Stimulated activated CD4-positive, alpha-beta T cell treated with anti-CD3 and anti-CD28 coated beads, Interleukin-1b, Interleukin-23, amount 100 ng/mL, for 1 hour (primary cell): ENCODE measurements at places on chromosomes 6 and 20.

- no peak for DNase-seq
Observed at GRCh38 chr6:152232501-152233151, 404.5 kb downstream of the SYNE1 start.

DNA sequence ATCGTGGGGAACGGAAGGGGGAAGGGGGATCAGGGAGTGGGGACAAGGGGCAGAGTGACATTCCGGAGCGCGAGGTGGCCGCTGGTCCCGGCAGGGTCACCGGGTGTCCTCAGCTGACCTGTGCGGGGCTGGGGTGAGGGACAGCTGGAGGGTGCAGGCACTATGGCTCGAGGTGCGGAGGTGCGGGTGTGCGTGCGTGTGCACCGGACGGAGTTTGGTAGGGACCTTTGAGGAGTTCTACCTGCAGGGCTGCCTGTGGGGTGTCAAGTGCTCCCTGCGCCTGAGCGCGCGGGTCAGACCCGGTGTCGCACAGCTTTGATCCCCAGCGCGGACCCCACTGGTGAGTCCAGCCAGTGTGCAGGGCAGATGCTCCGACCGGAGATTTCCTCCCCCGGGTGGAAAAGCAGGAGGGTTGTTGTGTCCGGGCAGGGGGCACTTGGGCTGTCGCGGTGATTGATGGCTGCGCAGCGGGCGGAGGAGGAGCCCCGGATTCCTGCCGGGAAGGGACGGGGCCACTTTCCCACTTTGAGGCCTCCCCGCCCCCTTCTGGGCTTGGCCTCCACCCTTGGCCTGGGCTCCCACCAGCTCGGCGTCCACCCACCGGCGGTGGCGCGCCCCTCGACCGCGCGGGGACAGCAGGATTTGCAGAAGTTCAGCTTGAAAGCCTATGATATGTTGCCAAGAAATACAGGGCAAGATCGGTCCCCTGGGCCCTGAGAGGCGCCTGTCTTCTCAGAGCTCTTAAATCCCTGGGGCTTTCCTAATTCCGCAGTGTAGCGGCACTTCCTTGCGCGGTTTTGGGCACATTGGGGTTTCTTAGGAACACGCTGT is 658 bp downstream of the RIN2 start:
- DNase-seq = no peak

DNA sequence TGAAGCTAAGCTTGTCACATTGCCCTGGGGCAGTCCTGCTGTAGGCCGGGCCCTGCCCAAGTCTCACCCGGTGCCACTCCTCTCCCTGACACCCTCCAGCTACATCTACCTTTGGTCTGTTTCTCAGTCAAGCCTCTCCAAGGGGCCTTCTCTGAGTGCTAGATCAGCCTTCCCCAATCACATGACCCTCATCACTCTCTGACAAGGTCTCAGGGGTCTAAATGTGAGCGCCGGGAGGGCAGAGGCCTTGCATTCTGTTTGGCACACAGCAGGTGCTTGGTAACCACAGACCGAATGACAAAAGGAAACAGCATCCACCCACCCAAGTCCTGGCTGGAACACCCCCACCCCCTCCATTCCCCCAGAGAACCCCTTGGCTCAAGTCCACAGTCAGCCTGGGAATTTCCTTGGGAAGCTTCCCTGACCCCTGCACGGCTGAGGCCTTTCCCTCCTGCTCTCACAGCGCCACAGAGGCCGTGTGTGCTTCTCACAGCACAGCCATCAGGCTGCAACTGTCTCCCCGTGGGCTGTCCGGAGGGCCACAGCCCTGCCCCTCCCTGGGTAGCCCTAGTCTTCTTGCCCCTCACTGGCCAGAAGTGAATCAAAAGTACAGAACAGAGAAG is 32.9 kb downstream of the PKIG start:
- DNase-seq = no peak

DNA sequence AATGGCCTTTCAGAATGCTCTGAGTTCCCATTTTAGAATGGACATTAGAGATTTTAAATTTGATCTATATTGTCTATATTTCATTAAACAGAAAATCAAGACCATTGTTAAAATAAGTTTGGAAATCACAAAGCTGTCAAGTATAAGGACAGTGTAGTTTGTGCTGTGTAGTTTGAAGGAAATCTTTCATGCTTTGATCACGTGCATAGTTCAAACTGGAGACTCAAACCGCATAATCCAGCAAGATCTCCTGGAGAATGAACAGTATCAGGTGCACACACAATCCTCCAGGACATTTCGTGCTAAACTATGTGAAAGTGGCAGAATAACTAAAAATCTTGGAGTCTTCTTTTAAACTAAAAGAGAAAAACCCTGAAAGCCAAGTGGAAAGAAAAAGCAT is 60.8 kb upstream of the TBXT start:
- DNase-seq = no peak

GRCh38 chr6:3912361-3913076 is 63.3 kb downstream of the FAM50B start:
- DNase-seq = no peak

DNA sequence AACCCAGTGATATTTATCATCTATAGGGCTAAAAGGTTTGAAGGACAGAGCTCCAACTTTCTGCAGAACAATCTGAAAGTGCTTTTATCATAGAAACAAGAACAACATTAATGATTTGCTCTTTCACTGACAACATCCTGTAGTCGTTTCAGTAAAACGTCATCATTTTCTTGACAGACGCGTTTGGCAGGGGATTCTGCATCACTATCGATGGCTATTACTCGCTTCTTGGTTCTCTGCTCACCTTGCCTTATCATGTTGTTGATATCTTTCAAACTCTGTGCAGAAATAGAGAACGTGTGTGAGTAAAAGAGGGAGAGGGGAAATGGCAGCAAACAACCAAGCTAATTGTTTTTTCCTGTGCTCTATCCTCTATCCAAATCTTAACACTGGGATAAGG is 47.1 kb upstream of the SAMHD1 start:
- no peak for DNase-seq

DNA sequence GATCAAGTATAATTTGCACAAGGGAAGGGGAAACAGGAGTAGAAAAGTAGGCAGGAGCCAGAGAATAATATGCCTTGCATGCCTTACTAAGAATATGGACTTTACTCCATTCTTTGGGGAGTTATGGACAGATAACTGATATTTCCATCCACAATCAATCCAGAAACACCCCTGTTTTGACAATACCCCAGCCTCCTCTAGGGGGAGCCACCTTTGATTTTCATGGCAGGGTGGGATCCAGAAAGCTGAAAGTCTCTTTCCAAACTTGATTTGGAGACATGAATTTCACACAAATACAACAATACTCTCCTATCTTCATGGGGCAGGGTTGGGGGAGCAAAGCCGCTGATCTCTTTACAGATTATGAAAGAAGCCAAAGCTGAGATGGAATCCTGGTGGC is 404.1 kb downstream of the FOXA2 start:
- no peak for DNase-seq

DNA sequence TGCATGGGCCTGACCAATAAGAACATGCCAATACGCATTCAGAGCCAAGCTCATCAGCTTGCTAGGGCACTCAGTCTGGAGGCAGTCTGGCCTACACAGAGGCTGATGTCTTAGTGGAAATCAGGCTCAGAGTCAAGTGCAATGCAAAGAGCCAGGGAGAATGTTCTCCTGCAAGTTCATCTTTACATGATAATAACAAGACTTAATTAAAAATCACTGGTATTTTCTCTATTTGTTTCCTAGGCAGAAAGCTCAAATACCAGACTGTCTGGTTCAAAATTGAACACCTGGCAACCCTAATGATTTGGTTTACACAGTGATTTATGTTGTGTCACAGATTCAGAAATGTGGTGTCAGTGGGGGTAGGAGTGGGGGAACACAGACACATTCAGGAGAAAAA is 689.3 kb upstream of the FLRT3 start:
- no peak for DNase-seq

GRCh38 chr6:13166269-13166668 is 162.1 kb downstream of the TBC1D7 start:
- DNase-seq = no peak

DNA sequence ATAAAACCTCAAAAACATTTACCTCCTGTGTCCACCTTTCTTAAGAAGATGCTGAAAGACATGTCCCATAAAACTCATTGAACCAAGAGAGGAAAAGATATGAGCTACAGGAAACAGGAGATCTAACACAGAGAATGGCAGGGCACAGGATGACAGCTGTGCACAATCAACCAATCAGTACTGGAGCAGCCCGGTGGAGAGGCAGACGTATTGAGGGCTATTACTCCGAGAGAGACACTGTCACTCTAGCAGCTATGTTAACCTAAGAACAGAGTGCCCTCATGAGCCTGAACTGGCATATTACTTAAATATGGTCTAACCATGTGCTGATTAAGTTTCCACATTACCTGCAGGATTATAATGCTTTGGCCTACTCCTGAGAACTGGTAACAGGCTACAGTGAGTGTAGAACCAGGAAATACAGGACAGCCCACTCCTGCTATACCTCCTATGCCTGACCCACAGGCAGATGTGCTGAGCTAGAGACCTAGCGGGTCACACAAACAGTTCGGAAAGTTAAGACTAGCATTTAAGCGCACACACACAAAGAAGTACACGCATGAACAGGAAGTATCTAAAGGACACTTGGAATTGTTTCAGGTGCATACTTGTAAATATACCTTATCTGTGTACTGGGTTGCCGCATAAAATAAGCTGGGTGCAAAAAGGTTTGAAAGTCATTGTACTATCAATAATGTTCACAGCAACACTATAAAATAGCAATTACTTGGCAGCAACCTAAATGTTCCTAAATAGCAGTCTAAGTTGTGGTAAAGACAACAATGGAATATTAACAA is 199.3 kb upstream of the SHLD1 start:
- DNase-seq = no peak

DNA sequence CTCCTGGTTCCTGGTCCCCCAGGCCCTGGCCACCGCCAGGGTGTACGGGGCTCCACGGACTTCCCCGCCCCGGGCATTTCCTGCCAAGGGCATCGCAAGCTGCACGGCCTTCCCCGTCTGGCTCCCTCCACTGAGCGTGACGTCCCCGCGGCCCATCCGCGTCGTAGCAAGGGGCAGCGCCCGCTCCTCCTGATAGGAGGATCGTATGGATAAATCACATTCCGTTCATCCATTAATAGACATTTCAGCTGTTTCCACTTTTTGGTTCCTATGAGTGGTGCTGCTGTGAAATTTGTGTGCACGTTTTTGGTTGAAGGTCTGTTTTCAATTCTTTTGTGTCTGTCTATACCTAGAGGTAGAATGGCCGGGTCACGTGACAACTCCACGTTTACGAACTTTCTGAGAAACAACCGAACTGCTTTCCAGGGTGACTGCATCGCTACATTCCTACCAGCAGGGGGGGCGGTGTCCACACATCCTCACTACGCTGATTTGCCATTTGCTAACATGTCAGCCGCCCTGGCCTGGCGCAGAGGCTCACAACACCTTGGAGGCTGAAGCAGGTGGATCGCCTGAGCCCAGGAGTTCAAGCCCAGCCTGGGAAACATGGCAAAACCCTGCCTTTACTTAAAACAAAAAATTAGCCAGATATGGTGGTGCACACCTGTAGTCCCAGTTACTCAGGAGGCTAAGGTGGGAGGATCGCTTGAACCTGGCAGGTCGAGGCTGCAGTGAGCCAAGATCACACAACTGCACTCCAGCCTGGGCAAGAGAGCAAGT is 37.7 kb downstream of the KCNQ2 start:
- peak; percentile 43 for DNase-seq

GRCh38 chr20:62475772-62476055 is at the start of gene GATA5:
Gene GATA5 (minus strand): TSS chr20:62475995. CDS start chr20:62475521, 474 bp downstream.
- DNase-seq = no peak

DNA sequence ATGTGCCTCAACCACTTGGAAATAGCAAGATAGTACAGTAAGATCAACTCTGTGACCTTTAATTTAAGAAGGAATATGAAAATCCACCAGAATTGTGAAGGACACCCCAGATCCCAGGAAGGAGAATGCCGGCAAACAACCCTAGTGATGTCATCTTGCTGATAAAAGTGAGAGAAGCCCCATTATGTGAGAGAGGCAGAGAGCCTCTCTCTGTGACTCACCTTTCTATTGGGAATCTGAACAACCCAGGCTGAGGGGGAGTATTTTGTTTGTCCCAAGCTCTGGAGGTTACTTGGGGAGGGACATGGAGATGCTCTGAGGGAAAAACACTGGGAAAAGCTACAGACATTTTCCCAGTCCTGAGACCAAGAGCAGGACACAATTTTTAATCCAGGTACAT is 188.3 kb upstream of the FERMT1 start:
- DNase-seq = no peak

- peak; percentile 16 for DNase-seq
Observed at GRCh38 chr20:17938871-17939619, 29.5 kb downstream of the SNX5 start.

DNA sequence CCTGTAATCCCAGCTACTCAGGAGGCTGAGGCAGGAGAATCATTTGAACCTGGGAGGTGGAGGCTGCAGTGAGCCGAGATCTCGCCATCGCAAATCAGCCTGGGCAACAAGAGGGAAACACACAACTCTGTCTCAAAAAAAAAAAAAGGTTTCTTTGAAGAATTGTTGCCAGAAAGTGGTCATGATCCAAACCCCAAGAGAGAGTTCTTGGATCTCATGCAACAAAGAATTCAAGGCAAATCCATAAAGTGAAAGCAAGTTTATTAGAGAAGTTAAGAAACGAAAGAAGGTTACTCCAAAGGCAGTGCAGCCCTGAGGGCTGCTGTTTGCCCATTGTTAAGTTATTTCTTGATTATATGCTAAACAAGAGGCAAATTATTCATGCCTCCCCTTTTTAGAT is 14.5 kb upstream of the KIFC1 start:
- no peak for DNase-seq

DNA sequence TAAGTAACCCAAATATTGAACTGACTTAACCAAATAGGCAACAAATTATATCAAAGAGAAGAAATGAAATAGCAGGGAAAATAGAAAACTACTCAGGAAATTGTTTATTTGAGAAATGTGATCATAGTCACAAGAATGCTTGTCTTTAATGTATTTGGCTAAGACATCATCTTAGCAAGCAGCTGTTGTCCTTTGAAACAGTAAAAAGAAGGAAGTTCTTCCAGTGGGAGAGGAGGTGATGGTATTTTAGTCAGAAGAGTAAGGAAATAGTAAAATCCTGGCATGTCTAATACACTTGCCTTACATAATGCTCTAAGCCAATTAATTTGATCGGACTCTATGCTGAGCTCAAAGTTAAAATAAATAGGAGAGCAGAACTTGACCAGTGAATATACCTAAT is 126.5 kb downstream of the EPM2A start:
- no peak for DNase-seq
